ENCODE measurements at places on chromosomes 4 and X. TPM values are rescaled to one million over a fixed set of nuclear protein-coding genes. Genes with fewer than 3 reads are reported as not detected.

GJB1 gene
- total RNA-seq: not detected

STAP1 gene
- total RNA-seq: 0.37 TPM

SLC9B1 gene
- 0.75 TPM for total RNA-seq

EGFL6 gene
- 0.36 TPM for total RNA-seq

FAT4 gene
- 7.3 TPM for total RNA-seq

RHOXF2B gene
- 0.42 TPM for total RNA-seq

SRPK3 gene
- total RNA-seq: 6.2 TPM

BCOR gene
- total RNA-seq: 41.4 TPM

LINC00632 gene
- 13.1 TPM for total RNA-seq
